ENCODE measurements at places on chromosomes 16 and 17.
A peak's percentile ranks its signal among the peaks of the same experiment; 100 is the strongest.

- H3K36me3 ChIP-seq = no peaks in the 10 kb centered on the region
- H3K4me1 ChIP-seq = no peaks in the 10 kb centered on the region
- H3K27me3 ChIP-seq = no peaks in the 10 kb centered on the region
- no peak overlapping the region for H3K4me3 ChIP-seq
Measured at GRCh38 chr16:58042886-58043515, 17.4 kb downstream of the MMP15 start.

DNA sequence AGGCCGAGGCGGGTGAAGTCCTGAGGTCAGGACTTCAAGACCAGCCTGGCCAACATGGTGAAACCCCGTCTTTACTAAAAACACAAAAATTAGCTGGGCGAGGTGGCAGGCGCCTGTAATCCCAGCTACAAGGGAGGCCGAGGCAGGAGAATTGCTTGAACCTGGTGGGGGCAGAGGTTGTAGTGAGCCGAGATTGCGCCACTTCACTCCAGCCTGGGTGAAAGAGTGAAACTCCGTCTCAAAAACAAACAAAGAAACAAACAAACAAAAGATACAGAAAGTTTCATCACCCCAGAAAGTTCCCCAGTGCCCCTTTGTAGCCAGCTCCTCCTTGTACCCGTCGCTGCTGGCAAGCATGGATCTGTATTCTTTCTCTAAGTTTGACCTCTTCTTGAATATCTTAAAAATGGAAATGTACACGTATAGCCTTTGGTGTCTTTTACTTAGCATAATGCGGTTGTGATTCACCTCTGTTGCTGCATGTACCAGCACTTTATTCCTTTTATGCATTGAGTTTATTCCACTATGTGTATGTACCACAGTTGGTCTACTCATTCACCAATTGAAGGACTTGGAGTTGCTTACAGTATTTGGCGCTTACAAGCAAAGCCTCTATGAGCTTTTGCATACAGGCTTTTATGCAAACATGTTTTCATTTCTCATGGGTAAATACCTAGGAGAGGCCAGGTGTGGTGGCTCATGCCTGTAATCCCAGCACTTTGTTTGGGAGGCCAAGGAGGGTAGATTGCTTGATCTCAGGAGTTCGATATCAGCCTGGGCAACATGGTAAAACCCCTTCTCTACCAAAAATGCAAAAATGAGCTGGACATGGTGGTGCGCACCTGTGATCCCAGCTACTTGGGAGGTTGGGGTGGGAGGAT lies 87.5 kb upstream of the CLEC18A start:
- DNase-seq = no peak
- peak overlapping the region; percentile 88 for H3K27ac ChIP-seq
- no peaks in the 10 kb centered on the region for H3K36me3 ChIP-seq
- H3K4me1 ChIP-seq = peaks cover 49% of the 10 kb centered on the region

DNA sequence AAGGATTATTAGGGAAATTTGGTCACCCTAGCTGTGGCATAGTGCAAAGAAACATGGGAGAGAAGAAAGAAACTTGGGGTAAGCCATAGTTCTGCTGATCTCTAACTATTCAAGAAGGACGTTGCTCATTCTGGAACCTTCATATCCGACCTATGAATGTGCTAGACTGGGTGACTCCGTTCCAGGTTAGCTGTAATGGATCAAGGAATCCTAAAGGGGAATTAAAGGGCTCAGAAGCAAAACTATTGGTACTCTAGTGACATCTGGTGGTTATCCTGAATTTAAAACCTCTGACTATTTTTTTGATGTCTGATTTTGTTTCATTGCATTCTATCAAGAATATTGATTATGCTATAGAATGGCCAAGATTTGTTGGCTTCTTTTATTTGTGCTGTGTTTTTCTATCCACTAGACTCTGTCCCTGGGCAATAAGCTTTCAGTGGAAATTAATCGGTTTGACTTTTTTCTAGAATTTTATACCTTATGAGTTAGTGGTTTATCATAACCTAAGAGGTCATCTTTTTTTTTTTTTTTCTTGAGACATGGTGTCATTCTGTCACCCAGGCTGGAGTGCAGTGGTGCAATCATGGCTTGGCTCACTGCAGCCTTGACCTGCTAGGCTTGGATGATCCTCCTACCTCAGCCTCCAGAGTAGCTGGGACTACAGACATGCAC lies 19.5 kb downstream of the PCTP start:
- no peak overlapping the region for H3K27ac ChIP-seq
- no peak for DNase-seq
- peaks cover 19% of the 10 kb centered on the region for H3K36me3 ChIP-seq
- no peaks in the 10 kb centered on the region for H3K27me3 ChIP-seq
- H3K4me3 ChIP-seq = no peak overlapping the region
- H3K4me1 ChIP-seq = no peaks in the 10 kb centered on the region

- H3K4me3 ChIP-seq = no peak overlapping the region
- no peak overlapping the region for H3K27ac ChIP-seq
- H3K27me3 ChIP-seq = no peaks in the 10 kb centered on the region
- DNase-seq = no peak
- peaks cover 38% of the 10 kb centered on the region for H3K36me3 ChIP-seq
Measured at GRCh38 chr17:59666235-59666634, 41.0 kb downstream of the PTRH2 start.

- no peaks in the 10 kb centered on the region for H3K27me3 ChIP-seq
- no peak overlapping the region for H3K27ac ChIP-seq
- no peaks in the 10 kb centered on the region for H3K4me1 ChIP-seq
- H3K4me3 ChIP-seq = no peak overlapping the region
- no peak for DNase-seq
Measured at GRCh38 chr17:29883497-29883896, 46.5 kb downstream of the SSH2 start.

Data from thoracic aorta (tissue), 2 donors.